Upper lobe of right lung (tissue), 1 donor: ENCODE measurements at places on chromosomes 3 and 15. TPM values are rescaled to one million over a fixed set of nuclear protein-coding genes. Genes with fewer than 3 reads are reported as not detected.

The ZPLD1 gene
- total RNA-seq, result not detected

The CERS3 gene
- total RNA-seq, result not detected

The DPPA2 gene
- not detected for total RNA-seq

The UQCRC1 gene
- 126 TPM for total RNA-seq

The GOLGA8S gene
- total RNA-seq, result 0.20 TPM

The ATP8B4 gene
- total RNA-seq, result 9.4 TPM

- H3K27me3 ChIP-seq, result no peaks in the 10 kb centered on the region
- no peak overlapping the region for H3K4me3 ChIP-seq
- H3K27ac ChIP-seq, result no peak overlapping the region
- peaks cover 40% of the 10 kb centered on the region for H3K36me3 ChIP-seq
- no peaks in the 10 kb centered on the region for H3K4me1 ChIP-seq
These were observed 47.2 kb downstream of the LEO1 start for GRCh38 chr15:51924156-51925068.

DNA sequence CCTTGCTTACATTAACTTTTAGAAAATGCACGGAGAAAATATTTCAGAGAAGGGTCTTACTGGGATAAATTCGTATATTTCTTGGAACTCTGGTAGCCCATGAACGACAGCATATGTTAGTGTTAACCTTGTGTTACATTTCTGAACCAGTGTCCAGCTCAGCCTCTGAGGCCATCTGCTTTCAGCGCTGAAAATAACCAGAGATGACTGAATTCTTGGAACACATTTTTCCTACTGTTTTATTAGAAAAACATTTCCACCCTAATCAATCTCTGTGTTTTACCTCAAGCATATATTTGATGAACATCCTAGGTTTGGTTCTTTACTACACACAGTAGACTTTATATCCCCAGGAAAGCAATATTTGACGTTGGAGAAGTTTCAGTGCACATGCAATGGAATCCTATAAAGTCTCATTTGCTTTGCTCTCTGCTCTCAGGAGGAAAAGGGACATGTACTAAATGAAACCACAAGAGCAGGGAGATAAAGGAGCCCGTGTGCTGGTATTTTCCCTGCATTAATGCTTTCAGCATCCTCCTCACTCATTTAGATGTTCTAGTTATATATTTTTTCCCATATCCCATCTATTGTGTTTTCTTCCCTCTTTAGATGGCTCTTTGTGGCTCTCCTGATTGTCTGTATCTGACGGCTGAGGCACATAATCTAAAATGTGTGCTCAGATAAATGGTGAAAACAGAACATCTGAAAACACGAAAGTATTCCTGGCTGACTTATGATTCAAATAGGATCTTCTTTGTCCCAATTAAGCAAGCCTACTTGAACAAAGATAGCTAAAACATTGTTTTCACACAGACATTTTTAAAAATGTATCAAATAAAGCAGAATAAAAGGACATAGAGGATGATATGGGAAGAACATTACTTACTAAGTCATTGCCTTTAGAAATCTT, 151.7 kb upstream of the KCNMB2 start:
- peaks cover 5% of the 10 kb centered on the region for H3K4me1 ChIP-seq
- H3K27me3 ChIP-seq, result no peaks in the 10 kb centered on the region
- no peak for DNase-seq
- no peaks in the 10 kb centered on the region for H3K36me3 ChIP-seq

GRCh38 chr3:6351752-6352151, 509.2 kb upstream of the GRM7 start:
- no peaks in the 10 kb centered on the region for H3K36me3 ChIP-seq
- H3K4me3 ChIP-seq, result no peak overlapping the region
- DNase-seq, result no peak
- no peaks in the 10 kb centered on the region for H3K4me1 ChIP-seq
- H3K27ac ChIP-seq, result no peak overlapping the region

- H3K27me3 ChIP-seq, result no peaks in the 10 kb centered on the region
- H3K4me3 ChIP-seq, result no peak overlapping the region
- no peaks in the 10 kb centered on the region for H3K36me3 ChIP-seq
- DNase-seq, result no peak
- no peak overlapping the region for H3K27ac ChIP-seq
These were observed 975.3 kb upstream of the GBE1 start for GRCh38 chr3:82736696-82737277.

DNA sequence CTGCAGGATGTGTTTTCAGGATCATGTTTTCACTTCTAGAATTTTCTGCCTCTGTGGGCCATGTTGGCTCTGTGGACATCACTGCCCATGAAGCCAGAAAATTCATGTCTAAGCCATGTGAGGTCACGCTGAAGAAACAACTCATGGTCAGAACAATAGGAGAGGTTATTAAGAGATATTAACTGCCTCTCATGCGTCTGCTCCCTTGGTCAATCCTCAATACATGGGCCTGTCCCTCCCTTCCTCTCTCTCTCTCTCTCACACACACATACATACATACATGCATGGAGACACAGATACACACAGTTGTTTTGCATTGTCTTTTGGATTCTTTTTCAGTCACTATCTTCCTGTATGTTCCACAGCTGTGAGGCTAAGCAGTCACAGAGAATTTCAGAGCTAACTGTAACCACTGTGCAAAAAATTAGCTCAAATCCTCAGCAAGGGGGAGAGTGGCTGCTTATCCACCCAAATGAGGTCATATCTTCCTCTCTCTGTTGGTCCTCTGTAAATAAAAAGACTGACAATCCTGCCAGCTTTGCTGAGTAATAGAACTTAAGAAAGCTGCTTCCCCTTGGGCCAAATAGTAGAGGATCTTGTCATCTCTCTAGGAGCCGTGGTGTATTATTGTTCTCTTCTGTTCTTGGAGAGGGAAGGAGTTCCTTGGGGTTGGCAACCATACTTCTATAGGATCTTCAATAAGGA, 45.6 kb downstream of the LRTM1 start:
- no peak overlapping the region for H3K4me3 ChIP-seq
- H3K27ac ChIP-seq, result no peak overlapping the region
- no peaks in the 10 kb centered on the region for H3K27me3 ChIP-seq
- DNase-seq, result no peak

DNA sequence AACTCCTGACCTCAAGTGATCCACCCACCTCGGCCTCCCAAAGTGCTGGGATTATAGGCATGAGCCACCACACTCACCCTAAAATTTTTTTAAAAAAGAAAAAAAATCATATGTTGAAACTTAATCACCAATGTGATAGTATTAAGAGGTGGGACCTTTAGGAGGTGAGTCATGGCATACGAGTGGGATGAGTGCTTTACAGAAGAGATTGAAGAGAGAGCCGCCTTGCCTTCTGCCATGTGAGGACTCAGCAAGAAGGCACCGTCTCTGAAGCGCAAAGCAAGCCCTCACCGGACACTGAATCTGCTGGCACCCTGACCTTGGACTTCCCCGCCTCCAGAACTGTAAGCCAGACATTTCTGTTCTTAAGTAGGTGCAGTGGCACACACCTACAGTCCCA, 5.5 kb downstream of the ARPIN start:
- H3K4me1 ChIP-seq, result peaks cover 13% of the 10 kb centered on the region
- H3K27me3 ChIP-seq, result no peaks in the 10 kb centered on the region
- H3K36me3 ChIP-seq, result peaks cover 38% of the 10 kb centered on the region
- no peak for DNase-seq
- H3K27ac ChIP-seq, result no peak overlapping the region

DNA sequence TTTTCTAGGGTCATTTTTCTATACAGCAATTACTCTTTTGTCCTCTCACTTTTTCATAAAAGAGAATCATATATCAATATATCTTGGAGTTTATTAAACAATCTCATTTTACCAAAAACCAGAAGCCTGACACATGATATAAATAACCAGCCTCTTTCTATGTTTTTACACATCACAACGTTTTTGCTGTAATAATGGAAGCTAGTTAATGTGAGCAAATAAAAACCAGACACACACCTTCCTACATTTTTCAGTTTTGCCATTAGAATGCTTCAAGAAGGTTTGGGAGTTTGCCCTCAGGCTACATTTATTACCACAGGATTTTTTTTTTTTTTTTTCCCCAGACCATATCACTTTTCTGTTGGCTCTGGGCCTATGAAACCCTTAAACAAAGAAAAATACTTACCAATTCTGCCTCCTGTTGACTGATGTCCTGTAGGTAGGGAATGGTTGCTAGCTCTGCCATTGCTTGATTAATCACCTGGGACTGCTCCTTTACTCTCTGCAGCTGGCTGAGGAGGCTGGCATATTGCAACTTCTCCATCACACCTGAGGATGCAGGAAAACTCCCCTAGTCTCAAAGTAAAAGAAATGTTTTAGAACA, 165.5 kb downstream of the ECT2 start:
- no peak for DNase-seq

GRCh38 chr15:43241100-43241499, 20.3 kb upstream of the EPB42 start:
- H3K27me3 ChIP-seq, result no peaks in the 10 kb centered on the region
- H3K4me3 ChIP-seq, result no peak overlapping the region
- DNase-seq, result no peak
- no peaks in the 10 kb centered on the region for H3K4me1 ChIP-seq

GRCh38 chr3:29186131-29186599, 94.7 kb upstream of the RBMS3 start:
- no peaks in the 10 kb centered on the region for H3K36me3 ChIP-seq
- H3K27ac ChIP-seq, result no peak overlapping the region
- H3K4me1 ChIP-seq, result no peaks in the 10 kb centered on the region
- DNase-seq, result no peak
- H3K27me3 ChIP-seq, result no peaks in the 10 kb centered on the region
- no peak overlapping the region for H3K4me3 ChIP-seq

DNA sequence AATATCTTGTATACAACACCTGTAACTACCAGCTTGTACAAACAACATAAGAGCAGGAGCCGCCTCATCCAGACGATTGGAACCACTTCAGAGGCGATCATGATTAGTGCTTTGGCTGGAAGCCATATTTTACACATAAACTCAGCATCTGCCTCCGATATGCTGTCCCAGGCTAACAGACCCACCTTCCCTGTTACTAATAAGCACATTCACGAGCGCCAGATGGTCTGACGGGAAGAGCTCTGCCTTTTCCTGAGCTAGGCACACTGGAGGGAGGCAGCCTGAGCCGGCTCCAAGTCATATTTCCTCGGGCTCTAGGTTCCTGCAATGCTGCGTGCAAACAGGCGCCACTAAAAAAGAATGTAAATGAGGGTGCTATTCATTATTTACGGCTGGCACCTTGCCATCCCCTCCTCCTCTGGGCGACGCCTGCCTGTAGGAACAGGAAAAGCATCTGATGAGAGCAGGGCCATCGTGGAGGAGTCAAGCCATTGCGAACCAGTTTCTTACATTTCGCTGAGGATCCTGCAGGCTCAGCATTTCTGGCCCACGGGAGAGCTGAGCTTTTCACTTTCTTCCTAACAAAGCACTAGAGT, 98.2 kb downstream of the ANXA2 start:
- no peaks in the 10 kb centered on the region for H3K27me3 ChIP-seq
- H3K36me3 ChIP-seq, result no peaks in the 10 kb centered on the region
- no peak for DNase-seq
- no peak overlapping the region for H3K4me3 ChIP-seq
- H3K27ac ChIP-seq, result no peak overlapping the region

- no peak overlapping the region for H3K27ac ChIP-seq
- no peaks in the 10 kb centered on the region for H3K27me3 ChIP-seq
- no peaks in the 10 kb centered on the region for H3K36me3 ChIP-seq
- no peaks in the 10 kb centered on the region for H3K4me1 ChIP-seq
- H3K4me3 ChIP-seq, result no peak overlapping the region
These were observed 21.0 kb upstream of the CLDN18 start for GRCh38 chr3:137988982-137989381.

- no peak overlapping the region for H3K4me3 ChIP-seq
- no peaks in the 10 kb centered on the region for H3K4me1 ChIP-seq
- no peaks in the 10 kb centered on the region for H3K36me3 ChIP-seq
- no peaks in the 10 kb centered on the region for H3K27me3 ChIP-seq
- no peak overlapping the region for H3K27ac ChIP-seq
These were observed 50.3 kb downstream of the EMC4 start for GRCh38 chr15:34275154-34275553.

DNA sequence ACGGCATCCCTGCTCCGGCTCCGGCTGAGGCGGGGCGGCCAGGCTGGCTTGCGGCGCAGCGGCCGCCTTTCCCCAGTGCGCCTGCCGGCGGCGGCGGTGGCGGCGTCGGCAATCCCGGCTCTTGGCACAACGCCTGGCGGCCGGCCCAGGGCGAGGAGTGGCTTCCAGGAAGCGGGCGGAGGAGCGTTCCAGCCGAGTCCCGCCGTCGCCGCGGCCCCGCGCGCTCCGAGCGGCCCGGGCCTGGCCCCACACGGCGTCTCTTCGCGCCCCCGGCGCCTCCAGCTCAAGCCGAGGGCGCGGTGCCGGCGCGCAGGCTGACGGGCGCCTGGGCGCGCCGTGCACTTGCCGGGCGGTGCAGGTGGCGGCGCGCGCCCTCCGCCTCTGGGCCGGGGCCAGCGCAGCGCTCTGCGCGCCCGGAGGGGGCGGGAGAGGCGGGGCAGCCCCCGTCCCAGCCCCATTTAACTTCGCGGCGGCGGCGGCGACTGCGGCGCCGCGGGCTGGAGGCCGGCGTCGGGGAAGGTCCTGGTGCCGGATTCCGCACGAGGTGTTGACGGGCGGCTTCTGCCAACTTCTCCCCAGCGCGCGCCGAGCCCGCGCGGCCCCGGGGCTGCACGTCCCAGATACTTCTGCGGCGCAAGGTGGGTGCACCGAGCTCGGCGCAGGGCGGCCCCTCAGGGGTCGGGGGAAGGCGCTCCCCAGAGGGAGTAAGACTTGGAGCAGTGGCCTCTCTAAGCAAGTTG, at the start of gene ADAMTSL3:
ADAMTSL3 (plus strand) TSS at position 485 of the 740 bp plus-strand sequence. CDS start 1,639 bp downstream, outside the sequence.
- H3K4me3 ChIP-seq, result peak within 1 kb of the TSS; percentile 52
- H3K27me3 ChIP-seq, result peaks cover 12% of the 10 kb centered on the region
- no peaks in the 10 kb centered on the region for H3K4me1 ChIP-seq
- DNase-seq, result peak; percentile 91
- no peaks in the 10 kb centered on the region for H3K36me3 ChIP-seq
- H3K27ac ChIP-seq, result peak within 1 kb of the TSS; percentile 47

DNA sequence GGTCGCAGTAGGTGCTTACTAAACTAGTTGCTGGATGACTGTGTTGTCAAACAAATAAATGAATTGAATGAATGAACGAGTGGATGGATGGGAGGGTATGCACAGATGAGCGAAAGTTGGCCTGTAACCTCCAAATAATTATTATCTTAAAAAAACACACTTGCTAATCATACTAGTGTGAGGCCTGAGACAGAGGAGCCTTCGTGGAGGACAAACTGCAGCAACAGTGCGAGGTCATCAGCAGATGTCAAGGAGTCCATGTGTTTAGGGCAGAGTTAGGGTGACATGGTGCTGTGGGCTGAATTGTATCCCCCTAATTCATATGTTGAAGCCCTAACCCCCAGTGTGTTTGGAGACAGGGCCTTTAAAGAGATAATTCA, 24.4 kb downstream of the CORO2B start:
- DNase-seq, result no peak
- H3K27me3 ChIP-seq, result no peaks in the 10 kb centered on the region
- no peaks in the 10 kb centered on the region for H3K36me3 ChIP-seq
- H3K4me3 ChIP-seq, result no peak overlapping the region
- H3K27ac ChIP-seq, result no peak overlapping the region

GRCh38 chr3:137347817-137348368, 390.1 kb downstream of the IL20RB start:
- no peaks in the 10 kb centered on the region for H3K27me3 ChIP-seq
- H3K4me3 ChIP-seq, result no peak overlapping the region
- DNase-seq, result no peak
- H3K36me3 ChIP-seq, result no peaks in the 10 kb centered on the region
- H3K27ac ChIP-seq, result no peak overlapping the region
